ENCODE measurements at places on chromosomes 2 and 18.

GRCh38 chr2:168424112-168424951 lies 31.7 kb upstream of the CERS6 start:
- DNase-seq = no peak

DNA sequence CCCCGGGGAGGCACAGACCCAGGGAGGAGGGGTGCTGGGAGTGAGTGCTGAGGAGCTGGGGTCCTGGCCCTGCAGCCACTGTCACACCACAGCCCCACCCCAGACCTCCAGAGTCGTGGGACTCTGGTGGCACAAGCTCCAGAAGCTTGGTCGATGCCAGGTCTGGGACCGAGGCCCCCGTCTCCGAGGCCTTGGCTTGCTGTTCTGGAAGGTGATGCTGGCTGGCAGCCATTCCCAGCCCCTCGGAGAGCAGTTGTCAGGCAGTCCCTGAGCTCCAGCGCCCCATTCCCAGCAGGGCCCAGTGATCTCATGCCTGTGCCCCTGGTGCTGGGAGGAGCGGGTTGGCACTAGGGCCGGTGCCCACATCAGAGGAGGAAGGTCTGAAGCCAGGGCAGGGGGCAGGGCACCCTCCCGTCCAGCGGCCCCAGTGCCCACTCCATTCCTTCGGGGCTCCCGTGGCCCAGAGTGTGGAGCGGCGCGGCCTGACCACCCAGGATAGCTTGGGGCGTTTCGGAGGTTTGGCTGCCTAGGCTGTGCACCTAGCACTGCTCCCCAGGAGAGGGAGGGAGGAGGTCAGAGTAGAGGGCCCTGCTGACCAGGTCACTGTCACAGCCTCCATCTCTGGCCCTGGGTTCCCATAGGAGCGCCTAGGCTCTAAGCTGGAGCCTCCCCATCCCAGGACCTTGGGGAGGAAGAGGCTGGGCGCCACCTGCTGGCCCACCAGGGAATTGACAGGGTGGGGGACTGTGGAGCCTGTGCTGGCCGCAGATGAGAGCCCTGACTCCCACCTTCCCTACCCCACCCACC lies 16.8 kb upstream of the ALPI start:
- no peak for DNase-seq

DNA sequence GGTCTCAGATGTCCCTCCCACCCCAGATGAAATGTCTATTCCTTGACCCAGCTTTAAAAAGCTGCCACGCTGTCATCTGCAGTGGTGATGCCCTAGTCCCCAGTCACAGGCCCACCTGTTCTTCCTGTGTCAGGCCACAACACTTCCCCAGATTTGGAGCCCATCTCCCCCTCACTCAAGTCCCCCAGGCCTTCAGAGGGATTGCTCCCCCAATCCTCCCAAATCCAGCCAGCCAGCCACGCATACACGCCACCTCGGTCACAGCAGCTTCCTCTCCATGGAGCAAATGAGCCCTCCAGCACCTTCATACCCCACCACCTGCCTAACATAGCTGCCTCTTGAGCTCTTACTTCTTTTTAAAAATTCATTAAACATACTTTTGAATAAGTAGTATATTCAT lies 7.8 kb downstream of the ASTL start:
- no peak for DNase-seq

- DNase-seq = no peak
These were observed 65.8 kb downstream of the THNSL2 start for GRCh38 chr2:88235987-88236386.

DNA sequence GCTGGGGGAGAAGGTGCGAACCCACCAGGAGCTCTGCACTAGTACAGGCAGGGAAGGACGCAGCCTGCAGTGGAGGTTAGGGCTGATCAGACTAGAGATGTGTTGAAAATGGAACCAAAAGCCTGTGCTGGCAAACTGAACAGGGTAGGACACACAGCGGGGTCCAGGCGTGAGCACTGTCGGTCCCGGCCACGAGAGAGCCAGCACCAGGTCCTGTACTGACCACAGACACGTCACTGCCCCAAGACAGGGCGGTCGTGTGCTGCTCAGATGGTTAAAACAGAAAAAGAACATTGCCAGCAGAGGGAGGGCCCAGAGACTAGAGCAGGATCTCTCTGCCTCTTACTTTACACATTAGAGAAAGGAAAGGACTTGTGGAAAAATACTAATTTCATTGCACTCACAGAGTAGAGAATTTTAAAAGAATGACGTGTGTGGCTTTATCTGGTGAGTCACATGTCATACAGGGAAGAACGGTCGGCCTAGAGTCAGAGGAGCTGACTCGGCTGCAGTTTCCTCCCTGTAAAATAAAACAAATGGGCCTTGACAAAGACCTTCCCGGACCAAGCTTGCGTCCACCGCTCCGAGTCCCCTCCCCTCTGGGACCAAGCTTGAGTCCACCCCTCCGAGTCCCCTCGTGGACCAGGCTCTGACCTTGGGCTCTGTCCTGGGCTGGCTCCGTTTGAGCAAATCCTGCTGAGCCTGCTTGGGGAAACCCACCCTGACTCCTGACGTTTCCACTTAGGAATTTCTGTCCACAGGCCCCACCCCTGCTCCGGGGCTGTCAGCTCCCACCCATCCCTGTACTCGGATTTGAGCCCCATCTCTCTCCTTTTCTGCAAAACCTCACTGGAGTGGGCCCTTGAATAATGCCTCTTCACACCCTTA lies 16.7 kb upstream of the ADI1 start:
- no peak for DNase-seq

GRCh38 chr2:219551441-219552381 lies 7.9 kb downstream of the TMEM198 start:
- DNase-seq = no peak

GRCh38 chr2:121707344-121707919 lies 29.2 kb downstream of the NIFK start:
- no peak for DNase-seq

DNA sequence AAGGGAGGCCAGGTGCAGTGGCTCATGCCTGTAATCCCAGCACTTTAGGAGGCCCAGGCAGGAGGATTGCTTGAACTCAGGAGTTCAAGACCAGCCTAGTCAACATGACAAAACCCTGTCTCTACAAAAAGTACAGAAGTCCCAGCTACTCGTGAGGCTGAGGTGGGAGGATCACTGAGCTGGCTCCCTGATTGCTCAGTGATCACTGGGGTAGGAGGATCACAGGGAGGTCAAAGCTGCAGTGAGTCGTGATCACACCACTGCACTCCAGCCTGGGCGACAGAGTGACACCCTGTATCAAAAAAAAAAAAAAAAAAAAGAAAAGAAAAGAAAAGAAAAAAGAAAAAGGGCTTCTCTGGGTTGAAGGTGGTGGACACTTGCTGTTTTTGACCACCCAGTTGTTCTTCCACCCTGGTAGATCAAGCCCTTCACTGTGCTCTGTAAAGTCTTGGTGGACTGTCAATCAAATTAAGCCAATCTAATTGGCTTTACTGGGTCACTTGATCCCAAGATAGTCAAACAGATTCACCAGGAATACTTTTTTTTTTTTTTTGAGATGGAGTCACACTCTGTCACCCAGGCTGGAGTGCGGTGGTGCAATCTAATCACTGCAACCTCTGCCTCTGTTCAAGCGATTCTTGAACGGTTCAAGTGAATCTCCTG lies 191.6 kb downstream of the AGPS start:
- no peak for DNase-seq

DNA sequence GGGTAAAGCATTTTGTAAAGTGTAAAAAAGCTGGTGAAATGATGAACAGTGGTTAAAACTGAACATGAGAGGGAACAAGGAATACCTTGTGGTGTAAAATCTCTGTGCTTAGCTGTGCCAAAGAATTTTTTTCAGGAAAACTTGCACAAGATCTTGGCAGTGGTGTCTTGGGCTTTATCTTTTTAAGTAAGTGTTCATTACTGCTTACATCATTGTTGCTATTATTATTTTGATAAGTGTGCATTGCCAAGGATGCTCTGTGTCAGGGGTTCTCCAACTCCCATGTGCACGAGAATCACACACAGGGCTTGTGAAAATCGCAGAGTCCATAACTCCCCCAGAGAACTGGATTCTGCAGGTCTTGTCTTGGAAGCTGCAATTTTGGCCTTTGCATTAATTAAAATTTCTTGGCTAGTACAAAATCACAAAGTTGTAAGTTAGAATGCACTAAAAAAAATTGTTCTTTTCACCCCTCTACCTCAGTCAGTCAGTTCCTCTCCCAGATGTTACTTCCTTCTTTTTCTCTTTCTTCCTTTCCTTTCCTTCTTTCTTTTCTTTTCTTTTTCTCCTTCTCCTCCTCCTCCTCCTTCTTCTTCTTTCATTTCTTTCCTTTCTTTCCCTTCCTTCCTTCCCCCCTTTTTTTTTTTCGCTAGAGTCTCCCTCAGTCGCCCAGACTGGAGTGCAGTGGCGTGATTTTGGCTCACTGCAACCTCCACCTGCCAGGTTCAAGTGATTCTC lies 37.8 kb downstream of the GATA6 start:
- DNase-seq = no peak
